AG09319 (cell line): ENCODE measurements at places on chromosomes 13 and 19.

GRCh38 chr19:17448131-17448967 is at the start of gene TMEM221:
Gene TMEM221, minus strand, starts transcription at chr19:17448668. Its CDS starts 206 bp downstream, at chr19:17448462.
- DNase-seq = no peak

DNA sequence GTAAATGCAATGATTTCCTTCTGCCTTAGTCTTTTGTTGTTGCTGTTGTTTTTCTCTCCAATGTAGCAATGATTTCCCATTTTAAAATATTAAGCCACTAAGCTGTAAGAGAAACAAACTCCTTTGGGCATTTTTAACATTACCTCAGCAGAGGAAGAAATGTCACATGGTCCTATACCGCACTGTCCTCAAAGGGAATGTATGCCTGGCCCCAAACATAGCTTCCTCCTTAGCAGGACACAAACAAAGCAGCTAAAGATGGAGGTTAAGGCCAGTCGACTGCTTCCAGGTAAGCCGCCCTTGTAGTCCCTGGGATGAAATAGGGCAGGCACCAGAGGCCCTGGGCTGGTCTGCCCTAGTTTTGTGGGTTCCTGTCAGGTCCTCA is 249.0 kb downstream of the TSHZ3 start:
- DNase-seq = no peak

DNA sequence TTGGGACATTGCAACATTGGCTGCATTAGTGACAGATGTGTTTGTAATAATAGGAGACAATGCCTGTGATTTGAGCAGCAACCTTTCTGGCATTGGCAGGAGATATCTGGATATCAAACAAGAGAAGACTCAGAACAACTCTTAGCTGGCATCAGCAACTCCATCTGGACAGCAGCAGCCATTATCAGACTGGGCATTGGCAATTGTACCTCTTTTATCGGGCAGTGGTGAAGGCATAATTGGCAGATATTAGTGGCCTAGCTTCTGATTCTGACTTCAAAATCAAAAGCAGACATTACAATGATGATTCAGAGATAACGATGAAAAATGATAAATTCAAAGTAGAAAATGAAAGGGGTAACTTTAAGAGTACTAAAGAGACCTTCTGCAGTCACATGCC is 1193.7 kb downstream of the EFNB2 start:
- DNase-seq = no peak

DNA sequence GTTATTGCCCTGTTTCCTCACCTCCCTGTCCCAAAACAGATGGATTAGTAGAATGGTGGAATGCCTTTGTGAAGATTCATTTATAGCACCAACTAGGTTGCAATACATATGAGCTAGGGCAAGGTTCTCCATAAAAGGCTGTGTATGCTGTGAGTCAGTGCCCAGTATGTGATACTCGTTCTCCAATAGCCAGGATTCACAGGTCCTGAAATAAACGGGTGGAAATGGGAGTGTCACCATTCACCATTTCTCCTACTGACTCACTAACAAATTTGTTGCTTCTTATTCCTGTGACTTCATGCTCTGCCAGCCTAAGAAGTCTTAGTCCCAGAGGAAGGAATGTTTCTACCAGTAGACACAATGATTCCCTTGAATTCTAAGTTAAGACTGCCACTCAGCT is 1745.4 kb downstream of the SLITRK1 start:
- DNase-seq = no peak

DNA sequence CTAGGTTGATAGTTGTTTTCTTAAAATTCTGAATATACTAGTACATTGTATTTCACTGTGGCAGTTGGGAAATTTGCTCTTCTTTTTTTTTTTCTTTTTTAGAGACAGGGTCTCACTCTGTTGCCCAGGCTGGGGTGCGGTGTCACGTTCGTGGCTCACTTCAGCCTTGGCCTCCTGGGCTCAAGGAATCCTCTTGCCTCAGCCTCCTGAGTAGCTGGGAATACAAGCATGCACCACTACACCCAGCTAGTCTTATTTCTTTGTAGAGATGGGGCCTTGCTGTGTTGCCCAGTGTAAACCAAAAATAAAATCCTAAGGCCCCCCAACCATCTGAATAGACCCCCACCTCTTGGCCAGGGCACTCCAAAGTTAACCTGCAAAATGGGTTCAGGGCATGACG is 79.3 kb downstream of the FNDC3A start:
- no peak for DNase-seq

DNA sequence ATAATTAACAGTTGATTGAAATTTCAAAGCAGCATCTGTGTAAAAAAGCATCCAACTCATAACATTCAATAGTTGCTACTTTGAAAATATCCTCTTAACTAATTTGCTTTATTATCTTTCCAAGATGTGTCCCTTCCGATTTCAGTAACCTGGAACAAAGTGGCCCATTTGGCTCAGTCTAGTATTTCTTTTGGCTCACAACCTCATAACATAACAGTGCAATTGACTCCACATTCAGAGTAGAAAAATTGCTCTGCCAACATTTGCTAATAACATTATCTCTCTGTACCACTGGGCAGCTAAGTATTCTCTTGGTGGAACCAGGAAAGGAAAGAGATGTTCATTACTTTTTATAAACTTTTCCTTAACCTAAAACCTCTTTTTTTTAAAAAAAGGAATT is 571.1 kb upstream of the ARGLU1 start:
- no peak for DNase-seq

GRCh38 chr13:95813139-95813538 is 136.2 kb downstream of the DNAJC3 start:
- DNase-seq = no peak

GRCh38 chr13:59348617-59349016 is 815.1 kb downstream of the DIAPH3 start:
- DNase-seq = no peak

DNA sequence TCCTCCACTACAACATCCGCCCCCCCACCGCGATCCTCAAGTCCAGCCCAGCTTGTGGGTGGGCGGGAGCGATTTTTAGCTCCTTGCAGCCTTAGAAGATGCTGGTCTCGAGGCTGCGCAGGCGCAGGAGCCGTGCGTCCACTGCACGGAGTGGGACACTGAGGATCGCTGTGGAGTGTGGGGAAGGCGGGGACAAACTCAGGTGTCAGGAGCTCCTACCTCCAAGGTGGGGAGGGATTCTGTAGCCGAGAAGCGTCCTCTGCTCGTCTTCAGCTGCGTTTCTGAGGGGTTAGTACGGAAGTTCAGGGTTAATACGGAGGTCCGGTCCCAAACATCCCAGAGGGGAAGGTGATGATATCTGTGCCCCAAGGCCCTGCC is at the start of gene RTBDN:
TSS of gene RTBDN (minus strand) at position 14 of the 378 bp plus-strand sequence. CDS start 4,600 bp downstream, outside the sequence.
- no peak for DNase-seq

DNA sequence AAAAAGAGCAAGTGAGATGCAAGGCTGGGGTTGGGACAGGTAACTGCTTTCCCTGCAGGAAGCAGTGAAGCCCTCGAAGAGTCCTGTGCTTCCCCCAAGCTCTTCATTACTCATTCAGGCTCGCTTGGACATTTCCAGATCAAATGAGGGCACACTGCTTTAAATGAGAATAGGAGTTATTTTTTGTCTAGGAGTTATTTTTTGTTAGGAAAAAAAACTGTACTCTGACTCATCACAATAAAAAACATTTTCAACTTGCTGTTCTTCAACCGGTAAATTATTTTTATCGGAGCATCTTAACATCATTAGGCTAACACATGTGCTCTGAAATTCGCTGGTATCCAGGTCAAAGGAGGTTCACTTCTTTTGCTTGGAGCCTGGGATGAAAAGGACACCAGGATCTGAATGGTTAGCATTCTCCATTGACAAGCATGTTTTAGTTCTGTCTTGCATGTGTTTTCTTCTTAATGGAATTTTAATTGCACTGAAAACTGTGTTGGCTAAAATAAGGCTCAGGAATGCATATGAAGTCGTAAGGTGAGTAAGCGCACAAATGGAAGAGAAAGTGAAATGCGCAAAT is 80.7 kb upstream of the STK24 start:
- no peak for DNase-seq
